Astrocyte (in vitro differentiated cells and primary cell): ENCODE measurements at places on chromosomes 7 and 10.
A peak's percentile ranks its signal among the peaks of the same experiment; 100 is the strongest.

DNA sequence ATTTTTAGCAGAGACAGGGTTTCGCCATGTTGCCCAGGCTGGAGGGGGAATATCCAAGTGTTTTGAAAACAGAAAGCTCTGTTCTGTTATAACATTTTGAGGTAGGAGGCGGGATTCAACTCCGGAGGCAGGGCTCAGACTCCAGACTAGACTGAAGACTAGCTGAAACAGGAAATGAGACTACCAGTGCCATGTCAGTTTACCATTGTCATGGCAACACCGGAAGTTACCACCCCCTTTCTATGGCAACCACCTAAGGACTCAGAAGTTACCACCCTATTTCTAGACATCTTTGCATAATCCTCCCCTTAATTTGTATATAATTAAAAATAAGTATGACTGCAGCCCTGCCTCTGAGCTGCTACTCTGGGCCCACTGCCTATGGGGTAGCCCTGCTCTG, 1069.1 kb upstream of the AUTS2 start:
- no peak for DNase-seq

DNA sequence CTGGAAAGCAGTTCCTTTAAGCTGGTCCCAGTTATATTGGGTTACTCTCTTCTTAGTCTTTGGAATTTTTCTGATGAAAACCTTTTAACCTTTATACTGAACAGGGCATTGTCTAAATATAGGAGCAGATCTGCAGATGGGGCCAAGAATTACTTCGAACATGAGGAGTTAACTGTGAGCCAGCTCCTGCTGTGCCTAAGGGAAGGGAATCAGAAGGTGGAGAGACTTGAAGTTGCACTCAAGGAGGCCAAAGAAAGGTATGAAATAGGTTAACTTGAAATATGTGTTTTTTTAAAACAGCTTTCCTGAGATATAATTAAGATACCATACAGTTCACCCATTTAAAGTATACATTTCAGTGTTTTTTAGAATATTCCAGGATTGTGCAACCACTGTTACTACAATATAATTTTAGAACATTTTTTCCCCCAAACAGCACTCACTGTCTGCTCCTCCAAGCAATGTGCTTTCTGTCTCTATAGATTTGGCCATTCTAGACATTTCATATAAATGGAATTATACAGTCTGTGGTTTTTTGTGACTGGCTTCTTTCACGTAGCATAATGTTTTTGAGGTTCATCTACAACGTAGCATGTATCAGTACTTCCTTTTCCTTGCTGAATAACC, 18.9 kb downstream of the OPTN start:
- no peak for DNase-seq

GRCh38 chr10:4698075-4698474, 127.9 kb upstream of the AKR1E2 start:
- peak; percentile 23 for DNase-seq

- no peak for DNase-seq
Observed at GRCh38 chr7:85479918-85480643, 293.2 kb upstream of the SEMA3D start.

- DNase-seq = no peak
Observed at GRCh38 chr10:48502791-48503190, 102.1 kb downstream of the ARHGAP22 start.

DNA sequence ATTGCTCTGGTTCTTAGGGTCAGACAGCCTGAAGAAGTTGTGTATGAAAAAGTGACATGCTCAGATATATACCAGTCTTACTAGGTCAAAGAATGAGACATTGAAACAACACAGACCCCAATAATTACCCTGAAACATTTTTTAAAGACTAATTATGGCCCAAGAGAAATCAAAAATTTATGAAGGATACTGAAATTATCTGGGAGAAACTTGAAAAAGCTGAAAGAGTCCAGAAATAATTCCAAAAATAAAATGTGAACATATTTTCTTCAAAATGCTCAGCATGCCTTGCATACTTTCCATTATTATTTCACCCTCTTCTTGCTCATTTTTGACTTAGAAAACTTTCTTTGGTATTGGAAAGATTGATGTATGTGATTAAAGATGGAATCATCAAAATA, 198.9 kb upstream of the CCDC6 start:
- no peak for DNase-seq

DNA sequence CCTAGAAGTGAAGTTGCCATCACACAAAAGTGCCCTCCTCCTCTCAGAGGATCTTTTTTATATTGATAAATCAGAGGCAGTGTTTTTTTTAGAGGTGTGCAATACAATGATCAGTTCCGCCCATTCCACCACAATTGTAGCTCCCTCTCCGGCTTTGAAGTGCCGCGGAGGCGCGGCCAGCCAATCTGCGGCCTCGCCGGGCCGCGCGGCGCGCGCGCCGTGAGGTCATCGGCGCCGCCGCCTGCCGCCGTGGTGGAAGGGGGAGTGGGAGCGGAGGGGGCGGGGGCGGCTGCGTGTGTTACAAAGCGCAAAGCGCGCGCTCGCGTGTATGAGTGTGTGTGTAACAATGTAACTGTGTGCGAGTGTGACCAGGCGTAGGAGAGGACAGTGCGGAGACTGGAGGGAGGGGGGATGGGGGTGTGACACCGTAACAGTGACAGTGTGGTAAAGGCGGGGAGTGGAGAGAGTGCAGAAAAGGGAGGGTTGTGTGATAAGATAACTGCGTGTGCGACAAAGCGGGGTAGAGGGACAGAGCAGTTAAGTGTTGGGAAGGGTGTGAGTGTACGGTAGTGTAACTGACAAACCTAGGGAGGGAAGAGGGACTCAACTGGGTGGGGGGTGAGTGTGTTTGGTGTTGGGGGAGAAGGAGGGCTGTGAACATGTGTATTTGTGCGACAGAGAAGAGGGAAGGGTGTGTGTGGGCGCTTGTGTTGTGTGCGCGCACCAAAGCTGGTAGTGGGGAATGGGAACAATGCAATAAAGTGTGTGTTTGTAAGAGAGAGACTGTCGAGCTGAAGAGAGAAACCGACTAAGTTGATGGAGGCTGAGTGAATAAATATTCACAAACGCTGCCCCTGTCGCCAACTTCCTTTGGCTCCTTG, at the start of gene SP8:
SP8 (minus strand) TSS at position 108 of the 881 bp plus-strand sequence; CDS start at position 20, 88 bp downstream.
- no peak for DNase-seq

GRCh38 chr7:157613575-157614322, 276.9 kb downstream of the DNAJB6 start:
- no peak for DNase-seq

GRCh38 chr10:114095559-114096337, 52.1 kb downstream of the ADRB1 start:
- DNase-seq = peak; percentile 12

DNA sequence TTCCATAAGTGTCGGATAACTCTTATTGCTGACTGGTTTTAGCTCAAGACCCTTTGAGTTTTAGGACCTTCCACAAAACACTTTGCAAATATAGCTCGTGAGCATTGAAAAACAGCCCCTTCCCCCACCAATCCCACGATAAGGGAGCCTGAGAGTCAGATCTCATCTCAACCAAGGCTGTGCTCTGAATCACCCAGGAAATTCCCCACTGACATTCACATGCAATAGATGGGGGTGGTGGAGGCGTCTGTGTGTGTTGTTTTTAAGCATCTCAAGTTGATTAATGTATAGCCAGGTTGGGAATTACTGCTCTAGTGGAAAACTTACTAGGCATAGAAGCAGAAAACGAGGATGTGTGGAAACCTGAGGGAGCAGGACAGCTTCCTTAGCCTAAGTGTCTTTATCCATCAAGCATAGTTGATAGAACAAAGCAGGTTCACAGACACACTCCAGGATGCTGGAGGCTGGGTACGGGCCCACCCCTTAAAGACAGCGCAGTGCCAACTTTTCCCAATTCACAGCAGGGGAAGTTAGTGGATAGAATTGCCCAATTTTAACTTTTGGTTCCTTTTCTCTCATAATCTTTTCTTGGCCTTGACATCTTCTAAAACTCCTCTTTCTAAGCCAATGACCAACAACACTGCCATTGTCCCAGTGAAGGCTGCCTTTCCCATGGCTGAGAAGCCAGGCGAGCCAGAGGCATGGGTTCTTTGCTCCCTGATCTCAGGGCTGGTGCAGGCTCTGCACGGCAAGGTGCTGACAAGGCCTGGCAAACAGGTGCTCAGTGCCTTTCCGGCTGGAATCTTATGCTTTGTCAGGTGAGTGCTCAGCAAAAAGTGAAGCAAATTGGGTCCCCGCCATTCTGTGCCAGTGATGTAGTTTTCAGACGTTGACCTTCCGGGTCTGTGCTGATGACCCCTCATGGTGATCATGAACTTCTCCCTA, 98.5 kb upstream of the INSIG1 start:
- peak; percentile 81 for DNase-seq

GRCh38 chr7:116912269-116912909, 40.9 kb upstream of the ST7 start:
- DNase-seq = no peak

DNA sequence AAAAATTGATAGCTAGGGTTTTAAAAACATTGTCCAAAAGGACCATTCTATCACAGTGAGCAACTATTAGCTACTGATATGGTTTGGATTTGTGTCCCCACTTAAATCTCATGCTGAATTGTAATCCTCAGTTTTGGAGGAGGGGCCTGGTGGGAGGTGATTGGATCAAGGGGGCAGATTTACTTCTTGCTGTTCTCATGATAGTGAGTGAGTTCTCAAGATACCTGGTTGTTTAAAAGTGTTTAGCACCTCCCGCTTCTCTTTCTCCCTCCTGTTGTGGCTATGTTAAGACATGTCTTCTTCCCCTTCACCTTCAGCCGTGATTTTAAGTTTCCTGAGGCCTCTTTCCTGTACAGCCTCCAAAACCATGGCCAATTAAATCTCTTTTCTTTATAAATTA, 500.4 kb upstream of the POT1 start:
- no peak for DNase-seq

DNA sequence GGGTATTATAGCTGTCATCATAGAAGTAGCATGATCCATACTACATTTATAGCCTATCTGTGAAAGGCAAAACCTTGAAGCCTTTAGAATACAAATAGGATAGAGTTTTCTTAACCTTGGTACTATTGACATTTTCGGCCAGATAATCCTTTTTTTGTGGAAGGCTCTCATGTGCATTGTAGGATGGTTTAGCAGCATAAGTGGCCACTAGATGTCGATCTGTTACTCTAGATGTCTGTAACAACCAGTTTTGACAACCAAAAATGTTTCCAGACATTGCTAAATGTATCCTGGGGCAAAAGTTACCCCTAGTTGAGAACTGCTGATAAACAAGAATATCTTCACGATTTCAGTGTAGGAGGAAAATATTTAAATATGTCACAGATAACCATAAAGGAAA, 319.4 kb upstream of the GALNT17 start:
- DNase-seq = no peak

- DNase-seq = no peak
Observed at GRCh38 chr10:29763396-29763795, 128.6 kb upstream of the SVIL start.

DNA sequence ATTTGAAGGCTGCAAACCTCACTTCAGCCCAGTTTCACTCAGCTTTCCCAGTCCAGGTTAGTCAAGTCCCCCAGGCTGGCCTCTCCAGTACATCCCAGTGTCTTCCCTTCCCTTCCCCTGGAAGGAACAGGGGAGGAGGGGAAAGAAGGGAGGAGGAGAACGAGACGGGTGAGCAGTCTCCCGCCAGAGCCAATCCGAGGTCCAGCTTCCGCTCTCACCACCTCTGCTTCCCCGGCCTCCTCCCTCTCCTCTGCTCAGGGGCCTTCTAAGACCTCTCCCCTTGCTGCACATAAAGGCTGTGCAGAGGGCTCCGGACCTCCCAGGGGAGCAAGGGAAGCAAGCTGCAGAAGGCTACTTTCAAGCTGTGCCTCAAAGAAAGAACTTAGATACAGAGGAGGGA, 4.1 kb downstream of the ATG9B start:
- DNase-seq = no peak

GRCh38 chr7:157058701-157059100, 48.2 kb upstream of the MNX1 start:
- no peak for DNase-seq

- DNase-seq = no peak
Observed at GRCh38 chr7:101133621-101134398, 6.9 kb downstream of the SERPINE1 start.

DNA sequence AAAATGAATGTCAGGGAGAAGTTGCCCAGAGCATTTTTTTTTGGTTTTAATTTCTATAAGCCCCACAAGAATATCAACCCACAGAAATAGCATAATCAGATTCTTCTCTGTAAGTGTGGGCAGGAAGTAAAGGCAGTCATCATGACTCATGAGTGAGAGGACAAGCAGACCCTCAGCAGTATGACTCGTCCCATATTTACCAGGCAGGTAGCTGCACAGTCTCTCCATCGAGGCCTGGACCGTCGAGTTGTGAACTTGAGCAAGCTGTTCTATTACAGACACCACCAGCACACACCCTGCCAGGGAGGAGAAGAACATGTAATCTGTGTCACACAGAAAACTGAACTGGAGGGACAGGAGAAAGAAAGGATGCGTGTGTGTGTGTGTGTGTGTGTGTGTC, 37.8 kb downstream of the AOAH start:
- peak; percentile 59 for DNase-seq

DNA sequence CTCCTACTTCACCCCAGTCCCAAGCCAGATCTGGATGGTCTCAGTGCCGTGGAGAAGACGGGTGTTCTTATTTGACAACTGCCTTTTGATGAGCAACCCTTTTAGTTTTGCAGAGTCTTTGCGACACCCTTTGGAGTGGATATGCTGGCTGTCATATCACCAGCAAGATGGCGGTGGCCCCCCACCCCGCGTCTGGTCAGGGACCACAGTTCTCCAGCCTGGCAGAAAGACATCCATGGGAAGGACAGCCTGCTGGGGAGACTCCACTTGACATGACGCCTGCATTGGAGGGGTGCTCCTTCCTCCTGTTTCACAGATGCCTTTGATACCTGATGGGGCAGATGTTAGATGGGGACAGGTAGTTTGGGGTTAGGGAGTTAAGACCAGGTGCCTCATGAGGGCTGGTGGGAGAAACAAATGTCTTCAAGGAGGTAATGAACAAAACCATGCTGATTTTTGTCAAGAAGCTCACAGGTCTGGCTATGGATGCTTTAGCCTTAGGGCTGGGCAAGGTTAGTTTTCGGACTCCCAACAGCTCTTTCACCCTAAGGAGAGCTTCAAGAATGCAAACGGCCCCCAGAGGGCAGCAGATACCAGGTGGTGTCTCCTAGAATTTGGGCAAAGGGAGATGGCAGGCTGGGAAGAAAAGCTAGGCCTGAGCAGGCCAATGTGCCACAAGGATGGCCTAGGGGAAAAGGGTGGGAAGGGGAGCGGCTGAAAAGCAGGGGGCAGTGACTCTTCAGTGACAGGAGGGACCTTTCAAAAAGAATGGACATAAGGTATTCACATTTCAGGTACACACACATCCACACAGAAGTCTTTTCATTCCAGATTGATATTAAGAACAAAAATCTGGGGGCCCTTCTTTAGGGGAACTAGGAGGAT, 95.2 kb downstream of the CLEC2L start:
- DNase-seq = peak; percentile 13

GRCh38 chr7:91559947-91560346, 295.7 kb downstream of the FZD1 start:
- no peak for DNase-seq

- no peak for DNase-seq
Observed at GRCh38 chr7:146539836-146540235, 423.2 kb downstream of the CNTNAP2 start.

DNA sequence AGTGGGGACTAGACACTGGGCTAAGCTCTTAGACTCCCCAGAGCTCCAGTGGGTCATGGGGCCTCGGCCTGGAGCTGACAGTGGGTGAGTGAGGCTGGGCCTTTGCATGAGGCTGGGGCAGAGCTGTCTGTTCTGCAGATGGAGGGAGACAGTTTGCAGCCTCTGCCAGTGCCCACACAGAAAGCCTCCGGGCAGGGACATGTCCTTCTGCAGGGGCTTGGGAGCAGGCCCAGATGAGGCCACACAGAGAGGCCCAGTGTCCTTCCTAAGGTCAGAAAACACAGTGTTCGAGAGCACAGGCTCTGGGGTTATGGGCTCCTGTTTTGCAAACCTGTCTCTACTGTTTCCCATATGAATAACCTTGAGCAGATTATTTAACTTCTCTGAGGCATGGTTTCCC, 25.1 kb upstream of the HK1 start:
- DNase-seq = no peak
